ENCODE measurements at places on chromosomes 7 and 10.

GRCh38 chr10:132055616-132056015, 10.1 kb upstream of the JAKMIP3 start:
- DNase-seq, result no peak

GRCh38 chr7:607938-608337, 88.3 kb upstream of the PDGFA start:
- DNase-seq, result no peak

- no peak for DNase-seq
These were observed 146.2 kb downstream of the ICA1 start for GRCh38 chr7:8115547-8116402.

- no peak for DNase-seq
These were observed 131.8 kb upstream of the GRB10 start for GRCh38 chr7:50914460-50914859.

DNA sequence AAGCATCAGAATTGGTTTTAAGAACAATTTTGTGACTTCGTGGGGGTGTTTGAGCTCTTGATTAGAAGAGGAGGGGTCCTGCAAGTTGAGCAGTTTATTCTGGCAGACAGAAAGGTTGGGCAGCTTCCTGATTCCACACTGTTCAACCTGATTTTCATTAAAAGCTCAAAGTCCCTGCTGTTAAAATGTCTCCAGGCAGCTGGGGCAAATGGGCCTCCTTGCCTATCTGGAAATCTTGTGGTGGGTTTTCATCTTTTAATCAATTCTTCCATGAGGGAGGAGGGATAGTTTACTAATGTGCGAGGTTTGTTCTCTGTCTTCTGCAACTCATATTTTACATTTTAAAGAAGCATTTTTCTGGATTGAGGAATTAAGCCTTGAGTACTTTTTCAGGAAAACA, 276.7 kb downstream of the NXPH1 start:
- DNase-seq, result no peak

- no peak for DNase-seq
These were observed 137.4 kb upstream of the PTN start for GRCh38 chr7:137480824-137481365.

- no peak for DNase-seq
These were observed 62.5 kb downstream of the INSYN2A start for GRCh38 chr10:127133672-127134500.

DNA sequence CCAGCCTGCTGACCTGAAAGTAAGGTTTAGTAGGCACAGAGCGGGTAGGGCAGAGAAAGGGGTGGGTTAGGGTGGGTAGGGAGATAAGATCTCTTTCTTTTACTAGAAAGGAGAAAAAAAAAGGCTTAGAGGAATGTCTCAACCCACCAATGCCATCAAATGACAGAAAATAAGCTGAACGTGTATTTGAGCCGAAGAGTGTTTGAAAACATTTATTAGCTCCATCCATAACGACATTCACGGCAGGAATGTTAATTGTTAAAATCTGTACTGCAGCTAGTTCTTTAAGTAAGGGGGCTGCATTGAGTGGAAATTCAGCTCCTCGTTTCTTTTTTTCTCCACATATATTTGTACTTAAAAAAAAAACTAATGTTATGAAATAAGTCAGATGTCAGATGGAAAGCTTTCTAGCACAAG, 63.7 kb upstream of the ARID5B start:
- no peak for DNase-seq

GRCh38 chr7:28008171-28008570, 172.4 kb downstream of the JAZF1 start:
- no peak for DNase-seq

DNA sequence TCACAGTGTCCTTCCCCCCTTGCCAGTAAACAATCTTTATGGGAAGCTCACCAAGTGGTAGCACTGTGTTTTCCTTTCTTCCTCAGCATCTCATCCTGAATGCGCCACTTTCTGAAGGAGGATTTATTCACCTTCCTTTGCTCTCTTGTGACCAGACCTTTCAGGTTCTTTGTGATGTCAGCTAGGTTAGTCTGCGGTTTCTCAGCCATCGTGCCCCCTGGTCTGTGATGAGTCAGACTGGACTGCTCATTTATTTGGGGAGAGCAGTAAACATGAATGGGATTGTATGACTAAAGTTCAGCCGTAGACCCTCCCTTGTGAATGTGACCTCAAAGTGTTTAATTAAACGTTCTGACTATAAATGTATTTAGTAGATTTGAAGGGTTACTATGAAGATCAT, 235.1 kb upstream of the CELF2 start:
- no peak for DNase-seq

DNA sequence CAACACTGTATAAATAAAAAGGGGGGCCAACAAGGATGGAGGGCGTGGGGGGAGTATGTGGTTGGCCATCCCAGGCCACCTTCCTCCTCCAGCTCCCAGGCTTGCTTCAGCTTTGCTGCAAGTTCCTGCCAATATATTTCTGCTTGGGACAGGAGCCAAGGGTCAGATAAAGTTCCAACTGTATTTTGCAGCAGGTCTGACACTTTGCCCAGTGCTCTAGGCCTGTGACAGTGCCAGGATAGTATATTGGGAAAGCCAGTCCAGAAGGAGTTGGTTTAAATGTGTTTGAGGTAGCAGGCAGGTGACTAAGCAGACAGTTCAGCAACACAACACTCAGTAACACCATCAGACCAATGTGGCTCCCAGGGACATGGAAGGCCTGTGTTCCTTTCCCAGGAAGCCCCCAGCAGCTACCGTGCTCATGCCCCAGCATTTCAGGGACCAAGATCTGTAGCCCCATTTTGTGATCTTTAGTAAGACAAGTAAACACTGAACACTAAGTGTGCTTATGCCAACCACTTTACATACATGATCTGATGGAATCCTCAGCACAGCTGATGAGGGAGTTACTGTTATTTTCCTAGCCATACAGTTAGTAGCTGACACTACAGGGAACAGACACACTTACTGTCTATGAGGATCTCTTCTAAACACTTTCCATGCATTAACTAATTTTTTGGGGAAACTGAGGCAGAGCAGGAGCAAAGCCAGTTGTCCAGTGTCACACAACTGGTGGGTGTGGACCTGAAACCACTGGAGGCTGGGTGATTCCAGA, 38.9 kb downstream of the DNAJB12 start:
- DNase-seq, result no peak

- DNase-seq, result no peak
These were observed 24.0 kb upstream of the EEPD1 start for GRCh38 chr7:36129048-36129534.

GRCh38 chr7:1083729-1084657, 3.9 kb upstream of the GPER1 start:
- no peak for DNase-seq

GRCh38 chr10:86595496-86595895, 58.9 kb upstream of the OPN4 start:
- DNase-seq, result no peak

DNA sequence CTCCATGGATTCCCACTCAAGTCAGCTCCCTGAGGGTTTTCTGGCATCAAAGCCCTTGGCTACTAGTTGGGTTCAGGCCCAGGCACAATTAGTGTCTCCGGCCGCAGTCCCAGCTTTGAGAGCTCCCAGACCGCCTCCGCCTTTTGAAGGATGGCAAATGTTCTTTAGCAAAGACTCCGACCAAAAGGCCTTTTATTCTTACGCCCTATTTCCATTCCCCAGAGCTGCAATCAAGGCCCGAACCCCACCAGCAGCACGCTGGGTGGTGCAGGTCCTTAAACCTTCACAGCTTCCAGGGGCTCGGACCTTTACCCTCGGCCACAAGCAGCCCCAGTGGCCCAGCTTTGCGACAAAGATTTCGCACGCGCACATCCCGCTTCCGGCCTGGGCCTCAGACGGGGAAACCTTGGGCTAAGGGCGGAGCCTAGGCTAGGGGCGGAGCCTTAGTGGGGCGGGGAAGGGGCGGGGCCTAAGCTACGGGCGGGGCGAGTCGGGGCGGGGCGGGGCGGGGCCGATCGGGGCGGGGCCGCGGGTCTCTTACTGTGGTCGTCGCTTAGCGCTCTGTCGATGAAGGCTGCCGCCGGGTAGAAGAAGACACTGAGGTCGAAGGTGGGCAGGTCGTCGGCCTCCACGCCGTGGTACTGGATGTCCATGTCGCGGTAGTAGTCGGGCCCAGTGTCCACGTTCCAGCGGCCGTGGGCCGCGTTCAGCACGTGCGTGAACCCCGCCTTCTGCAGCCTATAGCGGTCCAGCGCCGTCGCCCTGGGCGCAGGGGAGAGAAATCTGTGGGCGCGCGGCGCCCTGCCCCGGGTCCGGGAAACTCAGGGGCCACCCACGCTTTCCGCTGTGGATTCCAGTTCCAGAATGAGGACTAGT, 68.0 kb upstream of the SAMD8 start:
- peak; percentile 16 for DNase-seq

DNA sequence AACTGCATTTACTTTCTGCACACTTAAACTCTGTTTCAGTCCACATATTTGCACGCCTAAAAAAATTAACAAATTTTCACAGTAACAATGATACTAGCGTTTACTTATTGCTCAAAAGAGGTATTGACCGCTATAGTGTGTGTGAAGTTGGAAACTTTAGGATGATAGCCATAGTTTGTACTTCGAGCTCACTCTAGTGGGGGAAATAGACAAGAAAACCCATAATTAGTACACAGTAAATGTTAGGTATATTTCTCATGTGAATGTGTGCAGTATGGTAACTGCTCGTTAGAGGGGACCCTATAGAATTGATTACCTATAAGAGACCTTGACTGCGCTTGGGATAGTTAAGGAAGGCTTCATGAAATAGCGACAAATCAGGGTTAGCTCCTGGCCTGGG, 238.4 kb downstream of the AUTS2 start:
- DNase-seq, result no peak

DNA sequence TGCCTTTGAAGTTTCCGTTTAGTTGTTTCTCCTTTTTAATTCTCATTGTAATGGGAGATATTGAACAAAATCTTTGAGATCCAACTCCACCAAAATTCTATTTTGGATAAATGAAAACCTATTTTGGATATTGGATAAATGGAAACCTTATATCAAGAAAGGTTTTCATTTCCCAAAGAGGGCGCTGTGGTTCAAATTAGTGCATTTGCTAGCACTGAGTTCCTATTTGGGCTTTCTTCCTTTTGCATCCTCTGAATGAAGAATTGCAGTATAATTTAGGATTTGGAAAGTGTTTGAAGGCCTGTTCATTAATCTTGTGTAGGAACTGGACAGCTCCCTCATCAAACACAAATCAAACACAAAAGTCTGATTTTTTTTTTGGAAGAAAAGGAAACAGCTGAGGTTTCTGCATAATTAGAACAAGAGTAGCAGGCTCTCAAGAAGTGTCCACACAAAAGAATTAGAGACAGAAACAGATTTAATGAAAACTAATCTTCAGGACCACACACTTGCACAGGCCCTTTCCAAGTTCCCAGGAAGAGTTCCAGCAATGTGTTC, 80.8 kb upstream of the KLF14 start:
- DNase-seq, result no peak

- no peak for DNase-seq
These were observed 39.8 kb downstream of the RGS10 start for GRCh38 chr10:119502618-119503155.

DNA sequence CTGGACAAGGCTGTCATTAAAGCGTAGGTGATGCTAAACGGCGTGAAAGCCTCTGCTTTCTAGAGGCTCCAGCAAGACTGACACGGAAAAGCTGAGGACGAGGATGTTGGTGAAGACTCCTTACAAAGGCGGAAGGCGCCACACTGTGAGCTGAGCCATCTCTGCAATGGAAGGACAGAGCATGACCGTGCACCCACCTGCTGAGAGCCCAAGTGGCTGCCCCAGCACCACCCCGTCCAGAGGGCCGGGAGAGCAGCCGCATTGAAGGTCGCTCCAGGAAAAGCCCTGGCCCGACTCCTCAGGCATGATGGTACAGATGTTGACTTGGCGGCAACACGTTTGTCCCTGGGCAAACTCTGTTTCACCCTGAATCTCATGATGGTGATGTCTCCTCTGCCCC, 492.7 kb downstream of the DNAJB6 start:
- no peak for DNase-seq

- no peak for DNase-seq
These were observed 144.9 kb upstream of the TCERG1L start for GRCh38 chr10:131456411-131456810.

DNA sequence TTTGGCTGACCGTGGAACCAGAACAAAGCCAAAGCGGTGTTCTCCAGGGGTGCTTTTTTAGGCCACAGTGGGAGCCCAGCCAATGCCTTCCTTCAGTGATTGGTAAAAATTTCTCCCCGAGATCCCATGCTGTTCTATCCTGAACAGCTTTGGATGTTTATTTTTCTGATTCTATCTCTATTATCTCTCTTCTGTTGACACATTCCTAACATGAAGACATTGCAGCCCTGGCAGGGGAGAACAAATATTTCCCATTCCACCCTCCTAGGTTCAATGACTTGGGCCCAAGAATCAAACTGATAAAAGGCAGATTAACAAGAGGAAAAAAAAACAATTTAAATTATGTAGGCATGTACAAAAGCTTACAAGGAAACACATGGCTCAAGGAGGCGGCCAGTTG, 162.7 kb downstream of the PFKFB3 start:
- DNase-seq, result no peak

DNA sequence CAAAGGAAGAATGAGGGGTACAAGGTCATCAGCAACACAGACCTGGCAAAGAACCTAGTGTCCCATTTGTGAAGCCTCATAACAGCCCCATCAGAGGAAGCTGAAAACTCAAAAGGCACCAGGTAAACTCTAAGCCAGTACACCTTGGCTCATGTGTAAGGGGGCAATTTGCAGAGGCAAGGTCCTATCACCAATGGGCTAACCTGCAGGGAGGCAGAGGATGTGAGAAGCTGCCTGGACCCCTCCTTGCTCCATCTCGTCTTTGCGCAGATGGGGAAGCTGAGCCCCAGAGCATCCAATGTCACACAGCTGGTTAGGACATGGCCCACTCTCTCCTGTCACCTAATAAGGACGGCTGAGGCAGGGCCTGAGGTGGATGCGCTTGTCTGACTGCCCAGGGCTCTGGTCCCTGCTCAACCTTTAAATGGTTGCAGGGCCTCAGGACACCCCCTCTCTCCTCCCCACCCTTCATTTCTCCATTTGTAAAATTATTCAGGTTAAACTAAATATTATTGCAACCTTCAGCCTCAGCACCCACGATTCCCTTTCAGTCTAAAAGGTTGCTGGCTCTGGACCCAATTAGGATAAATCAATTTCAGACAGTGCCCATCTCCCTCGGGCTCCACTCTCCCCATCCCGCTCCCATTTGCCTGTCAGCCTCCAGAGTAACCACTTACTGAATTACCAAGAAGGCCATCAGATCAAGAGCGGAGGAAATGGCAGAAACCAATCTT, 135.3 kb downstream of the OAT start:
- DNase-seq, result no peak
